Stimulated activated naive CD4-positive, alpha-beta T cell (primary cell): ENCODE measurements at places on chromosomes 1 and 21.

DNA sequence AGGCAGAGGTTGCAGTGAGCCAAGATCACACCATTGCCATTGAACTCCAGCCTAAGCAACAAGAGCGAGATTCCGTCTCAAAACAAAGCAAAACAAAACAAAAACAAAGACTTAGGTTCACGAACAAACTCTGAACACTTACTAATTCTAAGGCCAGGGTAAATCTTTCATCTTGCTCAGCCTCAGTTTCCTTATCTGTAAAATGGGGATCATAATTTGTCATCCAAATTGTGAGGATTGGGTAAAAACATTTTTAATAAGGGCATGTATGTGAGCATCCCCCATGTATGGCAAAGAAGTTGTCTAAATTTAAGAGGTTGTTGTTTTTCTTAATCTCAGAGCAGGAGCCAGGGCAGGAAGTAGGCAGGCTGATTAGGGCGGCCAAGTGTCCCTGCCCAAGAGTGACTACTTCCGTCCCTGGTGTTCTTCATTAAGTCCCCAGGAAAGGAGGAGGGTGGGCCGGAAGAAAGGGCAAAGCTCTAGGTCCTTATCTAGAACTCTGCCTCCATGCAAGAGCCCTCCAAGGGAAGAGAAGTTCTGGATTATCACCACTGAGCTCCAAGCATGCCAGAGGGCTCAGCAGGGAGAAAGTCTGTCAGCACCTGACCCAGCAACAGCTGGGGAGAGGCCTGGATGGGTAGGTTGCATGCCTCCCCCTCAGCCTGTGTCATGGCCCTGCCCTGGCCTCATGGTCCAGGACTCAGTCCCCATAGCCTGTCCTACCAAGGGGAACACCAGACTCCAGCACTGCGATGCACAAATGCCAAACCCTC, 49.9 kb upstream of the CLIC4 start:
- no peak for DNase-seq

GRCh38 chr1:40710581-40711315, 19.2 kb downstream of the NFYC start:
- DNase-seq = no peak

GRCh38 chr1:58804853-58805565, 21.2 kb upstream of the JUN start:
- DNase-seq = no peak

GRCh38 chr1:27561124-27561899, 42.6 kb downstream of the AHDC1 start:
- DNase-seq = no peak

GRCh38 chr1:198467907-198468306, 72.6 kb downstream of the ATP6V1G3 start:
- no peak for DNase-seq

DNA sequence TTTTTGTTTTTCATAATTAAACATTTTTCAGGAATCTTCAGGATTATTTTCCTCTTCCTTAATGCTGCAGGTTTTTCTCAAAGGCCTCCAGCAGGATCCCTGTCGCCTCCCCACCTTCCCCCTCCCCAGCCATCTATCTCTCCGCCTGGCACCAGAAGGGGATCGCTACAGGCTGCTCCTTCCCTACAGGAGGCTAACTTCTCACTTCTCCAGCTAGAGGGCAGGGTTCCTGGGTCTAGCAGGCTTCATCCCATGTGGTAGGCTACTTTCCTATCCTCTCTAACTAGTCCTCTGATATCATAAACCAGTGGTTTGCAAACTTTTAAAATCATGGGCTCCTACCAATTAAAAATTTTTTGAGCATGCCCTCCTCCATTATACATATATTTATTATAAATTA, 104.1 kb downstream of the KCNN3 start:
- DNase-seq = peak; percentile 9

- no peak for DNase-seq
Measured at GRCh38 chr1:93374334-93375106, 28.8 kb downstream of the DR1 start.

GRCh38 chr1:86085741-86086409, 70.7 kb downstream of the COL24A1 start:
- no peak for DNase-seq

DNA sequence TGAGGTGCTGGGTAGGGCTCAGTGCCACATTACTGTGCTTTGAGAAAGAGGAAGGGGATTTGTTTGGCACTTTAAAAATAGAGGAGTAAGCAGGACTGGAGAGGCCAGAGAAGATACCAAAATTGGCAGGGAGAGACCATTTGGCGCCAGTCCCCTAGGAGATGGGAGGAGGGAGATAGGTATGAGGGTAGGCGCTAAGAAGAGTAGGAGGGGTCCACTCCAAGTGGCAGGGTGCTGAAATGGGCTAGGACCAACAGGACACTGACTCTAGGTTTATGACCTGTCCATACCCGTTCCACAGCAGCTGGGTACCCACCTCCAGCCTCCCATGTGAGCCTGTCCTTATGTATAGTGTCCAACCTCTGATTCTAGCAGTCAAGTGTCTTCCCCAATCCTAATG, 1.0 kb upstream of the CRTC2 start:
- DNase-seq = no peak

- no peak for DNase-seq
Measured at GRCh38 chr1:219806020-219806419, 122.3 kb downstream of the SLC30A10 start.

DNA sequence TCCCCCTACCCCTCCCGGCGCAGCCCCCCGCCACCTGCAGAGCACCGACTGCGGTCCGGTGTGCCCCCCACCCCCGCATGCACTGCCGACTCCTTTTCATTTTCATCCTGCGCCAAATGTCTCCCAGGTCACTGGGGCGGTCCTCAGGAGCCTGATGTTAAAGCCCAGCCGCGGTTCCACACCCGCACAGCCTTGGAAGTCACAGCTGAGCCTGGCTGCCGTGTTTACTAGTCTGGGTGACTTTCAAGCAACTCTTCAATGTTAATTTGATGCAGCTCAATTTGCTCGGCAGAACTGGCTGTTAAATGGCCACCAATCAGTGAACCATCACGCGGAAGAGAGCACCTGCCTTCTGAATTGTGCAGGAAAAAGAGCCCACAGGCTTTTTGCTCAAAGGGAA, 27.2 kb downstream of the THAP3 start:
- no peak for DNase-seq

DNA sequence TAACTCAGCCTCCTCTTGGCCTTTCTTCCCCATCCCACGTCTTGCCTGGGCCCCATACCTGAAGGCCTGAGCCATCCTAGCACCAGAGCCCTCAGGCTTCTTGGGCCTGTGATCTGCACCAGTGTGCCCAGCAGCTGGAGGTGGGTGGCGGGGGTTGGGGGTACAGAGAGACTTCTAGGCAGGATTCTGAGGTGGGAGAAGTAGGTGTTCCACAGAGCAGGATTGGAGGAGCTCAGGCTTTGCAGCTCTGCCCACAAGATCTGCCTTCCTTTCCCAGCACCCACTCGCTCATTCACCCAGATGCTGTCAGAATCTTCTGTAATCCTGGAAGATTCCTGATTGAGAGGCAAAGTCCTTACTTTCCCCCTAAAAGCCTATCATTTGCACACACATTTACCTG, 10.0 kb upstream of the GJB5 start:
- no peak for DNase-seq

- DNase-seq = no peak
Measured at GRCh38 chr1:95371666-95372282, 137.8 kb downstream of the RWDD3 start.

- peak; percentile 7 for DNase-seq
Measured at GRCh38 chr1:214660900-214661299, 57.9 kb downstream of the CENPF start.

DNA sequence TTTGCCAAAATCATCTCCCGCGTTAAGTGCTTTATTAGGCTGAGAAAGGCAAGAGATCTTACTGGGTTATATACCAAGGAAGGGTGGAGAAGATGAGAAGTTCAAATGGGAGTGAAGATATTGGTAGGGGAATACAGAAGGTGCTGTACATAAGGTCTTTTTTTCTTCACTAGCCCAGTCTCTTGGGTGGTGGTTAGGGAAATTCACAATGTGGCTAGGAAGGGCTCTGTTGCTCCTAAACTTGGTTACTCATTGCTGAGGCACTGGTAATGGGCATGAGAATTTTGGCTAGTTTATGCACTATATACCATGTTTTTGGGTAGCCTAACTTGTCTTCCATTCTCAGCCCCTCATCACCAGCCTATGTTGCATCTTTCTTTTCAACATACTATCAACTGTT, 50.6 kb downstream of the LHX4 start:
- no peak for DNase-seq

- DNase-seq = no peak
Measured at GRCh38 chr1:22788254-22788661, 77.6 kb downstream of the EPHB2 start.

DNA sequence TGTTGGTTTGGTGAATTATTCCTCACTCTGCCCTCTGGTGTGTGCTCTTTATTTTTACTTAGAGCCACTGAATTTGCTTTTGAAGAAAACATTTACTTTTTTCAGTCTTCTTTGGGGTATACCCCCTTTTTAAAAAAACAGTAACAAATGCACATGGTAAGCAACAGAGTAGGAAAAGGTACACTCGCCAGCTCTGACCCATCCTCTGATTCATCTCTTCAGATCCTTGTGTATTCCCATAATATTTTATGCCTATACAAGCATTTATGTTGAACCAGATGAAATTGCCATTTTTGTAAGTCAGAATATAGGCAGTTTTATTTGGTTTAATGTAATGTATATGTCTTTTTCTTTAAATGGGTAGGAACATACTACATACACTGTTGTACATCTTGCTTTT, 28.3 kb downstream of the TTC3 start:
- no peak for DNase-seq

GRCh38 chr1:180165509-180166435, 11.1 kb downstream of the QSOX1 start:
- DNase-seq = no peak

DNA sequence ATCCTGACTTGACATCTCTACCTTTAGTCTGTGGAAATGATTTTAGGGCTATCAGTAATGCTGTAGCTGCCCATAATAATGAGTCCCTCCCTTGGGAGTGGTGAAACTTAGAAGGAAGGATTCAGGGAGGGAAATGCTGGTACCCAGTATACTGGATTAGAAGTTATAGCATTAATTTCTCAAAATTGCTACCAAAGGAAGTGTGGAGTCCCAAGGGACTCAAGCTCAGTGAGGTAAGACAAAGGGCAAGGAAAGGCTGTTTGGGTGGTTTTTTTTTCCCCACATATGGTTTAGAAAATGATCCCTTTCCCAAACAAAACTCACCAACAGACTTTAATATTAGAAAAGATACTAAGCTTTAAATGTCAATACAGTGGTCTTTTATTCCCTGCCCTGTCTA, 99.9 kb downstream of the CD247 start:
- DNase-seq = no peak

- DNase-seq = no peak
Measured at GRCh38 chr1:59013276-59013927, 229.6 kb upstream of the JUN start.

GRCh38 chr1:164785841-164786534, 227.0 kb downstream of the PBX1 start:
- no peak for DNase-seq

DNA sequence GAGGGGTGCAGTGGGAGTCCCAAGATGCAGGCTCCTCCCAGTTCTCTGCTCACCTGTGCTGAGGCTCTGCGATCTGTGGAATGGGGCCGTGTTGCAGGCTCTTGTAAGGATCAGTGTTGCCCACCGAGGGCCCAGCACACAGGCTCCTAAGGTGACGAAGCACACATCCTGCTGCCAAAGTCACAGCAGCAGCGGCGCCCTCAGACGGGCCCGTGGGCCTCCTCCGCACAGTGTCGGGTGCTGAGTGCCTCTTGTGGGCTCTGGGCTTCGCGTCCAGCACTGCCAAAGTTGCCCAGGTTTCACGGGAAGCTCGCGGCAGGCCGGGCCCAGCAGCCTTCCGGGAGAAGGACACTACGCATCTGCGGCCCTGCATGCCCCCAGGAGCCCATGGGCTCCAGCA, 72.1 kb upstream of the ABCG1 start:
- no peak for DNase-seq

DNA sequence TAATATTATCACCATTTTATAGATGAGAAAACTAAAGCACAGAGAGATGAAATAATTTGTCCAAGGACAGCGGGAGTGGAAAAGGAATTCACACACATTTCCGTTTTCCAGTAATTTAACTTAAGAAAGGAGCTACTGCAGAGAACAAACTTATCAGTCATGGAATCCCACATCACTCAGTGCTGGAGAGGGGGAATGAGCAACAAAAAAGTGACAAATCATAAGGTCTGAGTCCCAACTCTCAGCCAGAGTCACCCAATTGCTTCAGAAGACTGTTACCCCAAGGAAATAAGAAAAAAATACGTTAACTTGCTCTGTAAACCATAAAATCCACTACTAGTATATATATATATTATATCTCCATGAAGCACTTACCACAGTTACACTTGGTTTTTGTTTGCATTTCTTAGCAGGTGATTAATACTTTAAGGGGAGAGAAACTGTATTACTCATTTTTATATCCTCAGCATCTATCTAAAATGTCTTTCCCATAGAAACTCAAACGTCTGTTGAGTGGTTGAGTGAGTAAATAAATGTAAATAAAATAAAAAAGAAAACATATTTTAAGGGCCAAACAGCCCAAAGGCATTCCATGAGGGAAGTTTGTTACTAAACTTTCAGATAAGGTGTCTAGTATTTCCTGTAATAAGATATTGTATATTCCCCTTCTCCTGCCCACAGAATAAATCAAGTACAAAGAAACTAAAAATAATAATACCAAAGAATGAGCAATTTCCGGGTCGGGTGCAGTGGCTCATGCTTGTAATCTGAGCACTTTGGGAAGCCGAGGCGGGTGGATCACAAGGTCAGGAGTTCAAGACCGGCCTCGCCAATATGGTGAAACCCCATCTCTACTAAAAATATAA, 76.8 kb downstream of the SLC45A1 start:
- DNase-seq = no peak

DNA sequence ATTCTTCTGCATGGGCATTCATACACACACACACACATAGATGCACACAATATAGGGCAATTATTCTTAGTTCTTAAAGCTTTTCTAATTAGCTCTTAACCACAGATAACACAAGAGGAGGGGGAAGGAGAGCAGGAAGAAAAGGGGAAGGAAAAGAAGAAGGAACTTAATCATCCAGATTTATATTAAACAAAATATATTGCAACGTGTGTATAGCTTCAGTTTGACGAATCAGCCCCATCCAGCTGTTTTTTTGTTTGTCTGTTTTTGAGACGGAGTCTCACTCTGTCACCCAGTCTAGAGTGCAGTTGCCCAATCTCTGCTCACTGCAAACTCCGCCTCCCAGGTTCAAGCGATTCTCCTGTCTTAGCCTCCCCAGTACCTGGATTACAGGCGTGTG, 21.7 kb upstream of the ANKRD13C start:
- DNase-seq = no peak

DNA sequence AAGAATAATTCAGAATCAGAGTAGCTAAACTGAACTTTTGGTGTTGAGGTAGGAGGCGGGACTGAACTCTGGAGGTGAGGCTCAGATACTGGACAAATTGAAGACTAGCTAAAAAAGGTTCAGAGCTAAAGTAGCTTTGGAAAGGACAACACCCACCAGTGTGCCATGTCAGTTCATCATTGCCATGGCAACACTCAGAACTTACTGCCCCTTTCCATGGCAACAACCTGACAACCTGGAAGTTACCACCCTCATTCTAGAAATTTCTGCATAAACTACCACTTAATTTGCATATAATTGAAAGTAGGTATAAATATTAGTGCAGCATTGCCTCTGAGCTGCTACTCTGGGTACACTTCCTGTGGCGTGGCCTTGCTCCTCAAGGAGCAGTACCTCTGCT, 30.3 kb upstream of the POGK start:
- DNase-seq = no peak

GRCh38 chr1:6012529-6013318, 20.5 kb upstream of the NPHP4 start:
- no peak for DNase-seq

- no peak for DNase-seq
Measured at GRCh38 chr1:72620453-72620852, 338.1 kb upstream of the NEGR1 start.
